ENCODE measurements at places on chromosomes 5 and 9.

GRCh38 chr9:37995348-37995737 is 73.7 kb downstream of the SHB start:
- no peaks in the 10 kb centered on the region for H3K36me3 ChIP-seq
- H3K4me3 ChIP-seq = peak overlapping the region; percentile 65
- H3K27ac ChIP-seq = no peak overlapping the region
- H3K4me1 ChIP-seq = peaks cover 36% of the 10 kb centered on the region
- H3K27me3 ChIP-seq = peaks cover 6% of the 10 kb centered on the region

GRCh38 chr5:54363669-54364068 is 53.3 kb upstream of the ARL15 start:
- DNase-seq = no peak
- H3K36me3 ChIP-seq = no peaks in the 10 kb centered on the region
- H3K27me3 ChIP-seq = peaks cover 27% of the 10 kb centered on the region
- H3K4me3 ChIP-seq = no peak overlapping the region
- no peak overlapping the region for H3K27ac ChIP-seq
- no peaks in the 10 kb centered on the region for H3K4me1 ChIP-seq

GRCh38 chr9:124428751-124429529 is 13.7 kb upstream of the PSMB7 start:
- no peak overlapping the region for H3K4me3 ChIP-seq
- H3K36me3 ChIP-seq = no peaks in the 10 kb centered on the region
- DNase-seq = no peak
- peaks cover 8% of the 10 kb centered on the region for H3K27me3 ChIP-seq

DNA sequence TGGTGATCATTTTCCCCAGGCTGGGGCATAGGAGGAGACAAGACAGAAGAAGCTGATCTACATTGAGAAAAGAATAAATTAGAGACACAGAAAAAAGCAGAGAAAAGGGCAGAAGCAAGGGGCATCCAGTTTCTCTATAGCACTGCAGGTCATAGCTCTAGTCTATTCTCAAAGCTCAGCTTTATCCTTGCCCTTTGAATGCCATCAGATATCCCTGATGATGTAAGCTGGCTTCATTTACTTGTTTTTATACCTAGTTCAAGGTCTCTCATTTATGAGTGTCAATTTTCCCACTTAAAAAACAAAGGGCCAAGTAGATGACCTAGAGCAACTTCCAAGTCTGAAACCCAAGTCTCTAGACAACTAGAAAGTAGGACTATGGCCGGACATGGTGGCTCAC is 32.7 kb downstream of the FBXO10 start:
- H3K4me3 ChIP-seq = no peak overlapping the region
- no peaks in the 10 kb centered on the region for H3K4me1 ChIP-seq
- no peaks in the 10 kb centered on the region for H3K36me3 ChIP-seq
- no peak overlapping the region for H3K27ac ChIP-seq
- H3K27me3 ChIP-seq = no peaks in the 10 kb centered on the region

GRCh38 chr9:79073201-79073600 is 498.6 kb upstream of the TLE4 start:
- no peak overlapping the region for H3K4me3 ChIP-seq
- no peaks in the 10 kb centered on the region for H3K27me3 ChIP-seq
- H3K27ac ChIP-seq = no peak overlapping the region
- no peak for DNase-seq
- H3K36me3 ChIP-seq = no peaks in the 10 kb centered on the region

GRCh38 chr5:172063463-172064235 is 57.2 kb upstream of the FBXW11 start:
- no peak overlapping the region for H3K4me3 ChIP-seq
- H3K4me1 ChIP-seq = peaks cover 37% of the 10 kb centered on the region
- no peak overlapping the region for H3K27ac ChIP-seq

DNA sequence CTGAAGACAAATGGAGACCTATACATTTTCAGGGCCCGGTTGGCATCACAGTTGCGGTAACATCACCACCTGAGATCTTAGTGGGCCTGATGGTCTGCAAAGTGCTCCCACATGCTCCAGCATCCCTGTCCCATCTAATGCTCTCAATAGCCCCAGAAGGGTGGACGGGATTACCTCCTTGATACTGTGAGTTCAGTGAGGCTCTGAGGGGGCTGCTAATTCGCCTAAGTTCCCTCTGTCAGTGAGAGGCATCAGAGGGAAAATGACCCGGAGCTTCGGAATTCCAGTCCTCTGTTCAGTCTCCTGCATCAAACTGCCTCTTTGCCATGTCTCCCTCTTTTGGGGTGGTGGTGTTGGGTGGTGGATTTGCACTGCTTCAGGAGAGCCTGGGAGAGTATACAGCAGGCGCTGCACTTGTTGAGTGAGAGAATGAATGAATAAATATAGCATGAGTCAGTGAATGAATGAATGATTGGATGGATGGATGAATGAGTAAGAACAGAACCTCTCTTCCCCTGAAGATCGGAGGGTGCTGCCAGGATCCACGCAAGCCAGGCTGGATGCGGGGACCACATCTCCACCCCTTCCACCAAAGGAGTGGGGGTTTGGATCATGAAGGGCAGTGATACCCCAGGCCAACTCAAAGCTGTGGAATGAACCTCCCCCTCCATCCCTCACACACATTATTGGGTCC is 141.0 kb downstream of the GABBR2 start:
- H3K27me3 ChIP-seq = peaks cover 16% of the 10 kb centered on the region
- no peaks in the 10 kb centered on the region for H3K4me1 ChIP-seq
- no peak for DNase-seq
- H3K36me3 ChIP-seq = no peaks in the 10 kb centered on the region
- no peak overlapping the region for H3K27ac ChIP-seq
